ENCODE measurements at places on chromosomes 6 and 20.
A peak's percentile ranks its signal among the peaks of the same experiment; 100 is the strongest.

DNA sequence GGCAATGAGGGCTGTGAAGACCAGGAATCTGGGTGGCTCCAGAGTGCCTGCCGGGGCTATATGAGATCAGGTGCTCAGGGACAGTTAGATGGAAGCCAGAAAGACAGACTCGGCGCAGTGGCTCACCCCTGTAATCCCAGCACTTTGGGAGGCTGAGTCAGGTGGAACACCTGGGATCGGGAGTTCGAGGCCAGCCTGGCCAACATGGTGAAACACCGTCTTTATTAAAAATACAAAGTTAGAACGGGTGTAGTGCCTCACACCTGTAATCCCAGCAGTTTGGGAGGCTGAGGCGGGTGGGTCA lies 43.4 kb downstream of the BCAS4 start:
- DNase-seq, result no peak

- DNase-seq, result peak; percentile 46
These were observed 44.8 kb downstream of the TCP11 start for GRCh38 chr6:35096129-35096862.

- no peak for DNase-seq
These were observed 67.0 kb upstream of the TNFAIP3 start for GRCh38 chr6:137799950-137800568.

DNA sequence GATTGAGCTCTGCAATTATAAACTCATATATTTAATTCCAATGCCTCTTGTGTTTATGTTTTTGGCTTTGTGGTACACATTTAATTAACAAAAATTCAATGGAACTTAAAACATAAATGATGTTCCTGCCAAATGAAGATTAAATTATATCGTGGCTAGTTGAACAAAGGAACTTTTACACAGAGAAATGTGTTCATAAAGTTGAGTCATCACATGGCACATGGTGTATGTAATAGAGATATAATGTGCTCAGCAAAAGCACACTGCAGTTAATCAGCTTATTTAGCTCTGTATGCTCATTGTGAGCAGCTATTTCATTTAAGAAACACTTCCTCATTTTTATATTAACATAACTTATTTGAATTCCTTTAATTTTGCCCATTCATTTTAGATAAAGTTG lies 1295.6 kb upstream of the CITED2 start:
- DNase-seq, result no peak

DNA sequence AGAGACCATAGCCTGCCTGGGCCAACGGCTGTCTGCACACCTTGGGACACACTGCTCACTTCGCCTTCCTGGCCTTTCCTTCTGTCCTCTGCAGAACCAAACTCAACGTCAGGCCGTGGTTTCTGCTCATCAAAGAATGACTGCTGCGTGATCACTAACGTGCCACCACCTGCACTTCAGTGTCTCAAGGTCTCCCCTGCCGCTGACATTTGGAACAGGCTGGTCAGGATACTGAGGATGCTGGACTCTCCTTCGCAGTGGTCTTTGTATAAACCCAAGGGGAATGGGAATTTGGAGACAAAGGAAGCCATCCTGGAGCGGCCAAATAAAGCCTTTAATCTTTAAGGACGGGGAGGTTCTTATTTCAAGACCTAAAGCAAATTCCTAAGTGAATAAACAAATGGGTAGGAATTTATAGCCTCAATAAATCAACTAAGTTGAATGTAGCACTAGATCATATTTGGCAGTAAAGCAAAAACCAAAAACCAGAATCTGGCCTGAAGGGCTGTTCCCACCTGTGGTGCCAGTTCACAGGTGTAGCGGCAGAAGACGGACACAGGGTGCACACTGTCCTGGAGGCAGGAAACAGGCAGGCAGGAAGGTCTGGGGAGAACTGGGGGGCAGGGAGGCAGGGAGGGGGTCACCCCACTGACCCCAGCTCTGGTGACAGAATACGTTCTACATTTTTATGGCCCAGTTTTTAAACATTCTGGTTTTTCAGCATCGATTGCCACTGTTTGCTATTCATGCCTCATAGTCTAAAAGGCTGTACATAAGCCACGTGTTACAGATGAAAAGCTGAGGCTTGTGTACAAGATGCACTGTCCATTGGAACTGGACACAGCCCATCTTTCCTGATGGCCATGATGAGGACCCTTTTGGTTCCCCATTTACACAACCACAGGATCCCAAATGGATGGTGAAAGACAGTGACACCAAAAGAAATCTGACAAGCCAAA lies 36.6 kb downstream of the ABHD12 start:
- no peak for DNase-seq

DNA sequence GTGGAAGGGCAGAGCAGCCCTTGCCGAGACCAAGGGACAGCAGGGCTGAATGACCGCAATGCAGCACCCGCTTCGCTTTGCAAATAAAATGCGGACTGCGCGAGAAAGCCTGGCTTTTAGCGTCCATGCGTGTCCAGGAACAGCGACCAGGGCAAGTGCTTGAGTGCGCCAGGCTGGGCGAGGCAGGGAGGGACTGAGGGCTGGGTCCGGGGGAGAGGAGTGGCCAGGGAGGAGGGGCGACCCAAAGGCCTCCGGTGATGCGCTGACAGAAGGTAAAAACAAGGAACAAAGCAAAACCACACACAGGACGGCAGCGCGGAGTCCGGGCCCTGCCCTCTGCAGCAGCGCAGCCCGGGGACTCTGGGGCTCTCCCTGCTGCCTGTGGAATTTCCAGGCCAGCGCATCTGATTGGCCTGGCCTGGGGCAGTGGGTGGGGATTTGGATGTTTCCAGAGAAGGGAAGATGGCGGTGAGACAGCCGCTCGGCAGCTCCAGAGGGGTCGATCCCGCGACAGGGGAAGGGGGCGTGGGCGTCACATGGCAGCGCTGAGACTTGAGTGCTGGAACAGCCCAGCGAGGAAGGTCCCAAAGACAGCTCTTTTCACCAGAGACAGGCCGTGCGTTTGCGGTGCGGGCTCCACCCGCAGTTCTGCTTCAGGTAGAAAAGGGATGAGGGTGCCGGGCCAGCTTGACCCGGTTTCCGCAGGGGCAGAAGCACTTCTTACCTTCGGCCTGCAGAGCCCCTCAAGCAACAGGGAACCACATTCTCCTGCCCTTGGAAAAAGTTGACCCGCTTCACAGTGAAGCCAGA lies 51.8 kb downstream of the SSR1 start:
- DNase-seq, result peak; percentile 99

GRCh38 chr6:26380256-26380655 lies 2.7 kb upstream of the BTN2A2 start:
- no peak for DNase-seq

GRCh38 chr6:2937627-2938003 lies 33.8 kb downstream of the SERPINB6 start:
- DNase-seq, result peak; percentile 35

- no peak for DNase-seq
These were observed 44.2 kb downstream of the MYLK4 start for GRCh38 chr6:2706558-2706957.

DNA sequence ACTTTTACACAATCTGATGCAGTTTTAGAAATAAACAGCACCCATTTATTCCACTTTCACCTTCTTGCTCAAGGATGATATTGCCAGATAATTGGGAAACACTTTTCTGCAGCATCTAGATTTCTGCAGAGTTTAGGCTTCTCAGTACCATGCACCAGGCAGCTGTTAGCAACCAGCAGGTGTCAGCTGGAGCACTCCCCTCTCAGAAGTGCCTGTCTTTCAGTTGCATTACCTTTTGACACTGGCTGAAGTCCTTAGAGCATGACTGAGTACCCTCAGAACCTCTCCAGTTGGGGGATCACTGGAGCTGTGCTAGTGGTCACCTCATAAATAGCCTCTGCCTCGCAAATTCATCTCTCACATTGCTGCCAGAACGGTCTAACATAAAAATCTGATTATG lies 91.2 kb downstream of the DNAH8 start:
- DNase-seq, result no peak

- no peak for DNase-seq
These were observed 100.9 kb downstream of the TMEM200A start for GRCh38 chr6:130466748-130467061.

- DNase-seq, result no peak
These were observed 87.0 kb downstream of the HIVEP2 start for GRCh38 chr6:142857796-142858555.

DNA sequence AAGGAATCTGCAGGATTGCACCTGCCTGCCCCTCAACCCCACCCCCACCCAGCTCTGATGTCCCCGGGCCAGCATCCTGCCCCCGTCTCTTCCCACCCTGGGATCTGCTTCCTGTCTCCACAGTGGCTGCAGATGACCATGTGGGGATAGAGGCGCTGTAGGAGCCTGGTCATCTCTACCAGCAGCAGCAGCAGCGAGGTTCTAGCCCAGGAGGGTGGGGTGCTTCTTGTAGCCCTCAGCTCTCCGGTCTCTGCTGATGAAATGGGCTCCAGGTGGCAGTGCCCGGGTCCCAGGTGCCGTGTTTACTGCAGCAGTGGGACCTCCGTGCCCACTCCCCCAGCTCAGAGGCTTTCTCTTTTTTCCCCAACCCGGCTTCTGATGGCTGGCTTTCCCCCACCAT lies 25.2 kb downstream of the CAPN11 start:
- DNase-seq, result no peak

GRCh38 chr6:39092124-39092523 lies 22.9 kb downstream of the SAYSD1 start:
- no peak for DNase-seq

GRCh38 chr6:104705095-104705707 lies 154.5 kb downstream of the HACE1 start:
- DNase-seq, result peak; percentile 83

DNA sequence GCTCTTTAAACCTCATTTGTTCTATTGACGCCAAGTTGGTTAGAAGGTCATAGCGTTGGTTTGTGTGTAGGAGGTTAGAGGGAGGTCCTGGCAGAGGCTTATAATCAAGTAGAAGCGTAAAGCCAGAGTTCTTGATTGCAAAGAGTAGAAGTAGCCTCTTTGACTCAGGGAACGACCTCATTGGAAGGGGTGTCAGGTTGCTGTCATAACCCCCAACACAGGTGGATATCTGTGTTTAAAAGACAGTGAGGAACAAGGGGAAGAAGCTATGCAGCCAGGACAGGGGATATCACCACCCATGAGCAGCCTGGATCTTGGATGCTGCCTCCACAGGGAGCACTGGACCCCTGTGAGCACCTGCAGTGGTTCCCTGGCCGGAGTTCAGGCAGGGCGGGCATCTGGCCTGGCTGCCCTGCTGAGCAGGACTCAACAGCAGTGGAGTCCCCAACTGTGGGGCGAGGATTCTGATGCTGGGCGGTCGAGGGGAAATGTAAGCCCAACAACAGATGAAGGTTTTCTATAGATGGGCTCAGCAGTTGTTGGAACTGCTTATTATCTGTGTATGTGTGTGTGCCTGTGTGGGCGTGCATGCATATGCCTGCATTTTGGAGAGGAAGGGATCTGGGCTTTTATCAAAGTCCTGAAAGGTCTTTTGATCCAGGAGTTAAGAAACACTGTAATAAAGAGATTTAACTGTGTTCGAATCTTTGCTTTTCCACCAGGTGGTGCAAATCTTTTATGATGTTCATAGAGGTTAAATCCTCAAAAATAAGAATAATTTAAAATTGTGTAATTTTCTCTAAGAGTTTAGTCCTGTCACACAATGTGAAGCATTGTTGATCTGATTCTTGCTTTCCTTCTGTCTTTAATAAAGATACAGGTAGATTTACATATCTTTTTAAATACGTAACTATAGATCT lies 27.7 kb downstream of the HIVEP1 start:
- DNase-seq, result no peak

DNA sequence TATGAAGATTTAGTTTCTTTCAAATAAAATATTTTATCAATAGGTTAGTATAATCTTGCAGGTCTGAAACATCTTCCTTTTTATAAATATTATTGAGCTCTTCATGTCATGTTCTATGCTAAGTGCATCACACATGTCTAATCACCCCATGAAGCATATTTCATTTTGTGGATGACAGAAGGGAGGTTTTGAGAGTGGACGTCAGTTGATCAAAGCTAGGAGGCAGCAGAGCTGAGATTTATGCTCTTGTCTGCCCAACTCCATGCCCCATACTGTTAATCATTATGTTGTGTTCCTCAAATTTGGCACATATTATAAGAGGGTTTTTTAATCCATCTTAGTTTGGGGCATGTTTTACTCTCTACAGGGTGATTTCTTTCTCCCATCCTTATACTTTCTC lies 22.7 kb downstream of the DSE start:
- DNase-seq, result no peak

DNA sequence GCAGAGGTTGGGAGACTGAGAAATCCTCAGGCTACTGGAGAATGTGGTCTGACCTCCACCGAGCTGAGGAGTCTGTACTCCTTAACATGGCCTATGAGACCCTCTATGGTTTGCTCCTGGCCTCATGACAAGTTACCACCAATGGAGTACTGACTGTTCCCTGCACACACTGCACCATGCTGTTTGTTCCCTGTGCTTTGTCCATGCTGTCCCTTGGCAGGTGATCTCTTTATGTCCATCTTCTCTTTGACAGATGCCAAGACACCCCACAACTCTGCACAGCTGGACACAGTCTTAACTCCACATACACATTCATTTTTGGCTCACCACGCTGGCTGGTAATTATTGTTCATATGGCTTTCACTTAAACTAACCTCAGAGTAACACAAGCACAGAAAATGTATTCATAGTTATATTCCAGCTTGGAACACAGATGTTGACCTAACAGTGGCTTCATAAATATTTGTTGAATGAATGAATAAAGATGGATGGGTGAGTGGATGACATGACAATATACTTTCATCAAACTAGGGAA lies 258.0 kb downstream of the ATXN1 start:
- DNase-seq, result no peak

GRCh38 chr20:50991076-50991475 lies 31.8 kb downstream of the KCNG1 start:
- no peak for DNase-seq
